ENCODE measurements at places on chromosomes 13 and 19.

- DNase-seq: no peak
Measured at GRCh38 chr13:46468570-46469463, 81.8 kb upstream of the RUBCNL start.

- no peak for DNase-seq
Measured at GRCh38 chr13:34044660-34045080, 226.7 kb downstream of the RFC3 start.

DNA sequence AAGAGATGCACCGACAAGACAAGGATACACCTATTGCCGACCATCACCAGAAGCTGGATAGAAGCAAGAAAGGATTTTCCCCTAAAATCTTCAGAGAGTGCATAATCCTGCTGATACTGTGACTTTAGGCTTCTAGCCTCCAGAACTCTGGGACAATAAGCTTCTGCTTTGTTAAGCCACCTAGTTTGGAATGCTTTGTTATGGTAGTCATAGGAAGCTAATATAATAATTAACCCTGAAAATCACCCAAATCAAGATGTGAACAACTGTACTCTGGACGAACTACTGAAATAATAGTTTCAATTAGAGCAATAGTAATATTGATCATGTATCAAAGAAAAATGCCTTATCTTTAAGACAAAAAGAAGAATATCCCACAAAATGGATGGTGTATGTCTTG is 524.6 kb downstream of the EFNB2 start:
- DNase-seq: no peak

DNA sequence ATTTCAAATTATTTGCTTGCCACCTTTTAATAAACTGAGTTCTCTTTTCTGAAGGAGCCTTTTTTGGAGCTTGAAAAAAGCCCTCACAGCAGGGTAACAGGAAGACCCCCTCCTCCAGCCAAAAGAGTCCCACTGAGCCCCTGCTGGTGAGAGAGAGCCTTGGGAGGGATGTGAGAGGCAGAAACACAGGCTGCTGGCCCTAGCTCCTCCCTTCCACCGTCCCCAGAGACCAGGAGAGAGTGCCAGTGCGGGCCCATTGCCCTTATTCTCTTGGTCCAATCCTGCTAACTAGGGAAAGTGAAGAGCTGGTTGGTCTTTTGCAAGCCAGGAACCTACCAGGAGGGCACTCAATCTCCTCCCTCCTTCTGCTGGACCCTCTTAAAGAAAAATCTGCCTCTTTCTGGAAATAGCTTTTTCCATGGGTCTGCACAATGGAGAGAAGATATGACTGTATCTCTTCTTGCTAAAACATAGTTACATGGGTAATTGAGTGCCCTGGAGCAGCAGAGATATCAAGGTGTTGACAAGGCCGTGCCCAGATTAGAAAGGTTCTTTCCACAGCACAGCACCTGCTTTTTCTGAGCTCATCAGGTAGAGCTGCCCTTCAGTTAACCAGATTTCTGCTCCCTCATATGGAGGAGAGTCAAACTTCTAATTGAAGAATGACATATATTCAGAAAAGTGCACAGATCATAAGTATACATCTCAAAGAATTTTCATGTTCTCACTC is 113.9 kb downstream of the LRCH1 start:
- DNase-seq: no peak

GRCh38 chr19:18292462-18292809 is 11.0 kb upstream of the JUND start:
- no peak for DNase-seq

DNA sequence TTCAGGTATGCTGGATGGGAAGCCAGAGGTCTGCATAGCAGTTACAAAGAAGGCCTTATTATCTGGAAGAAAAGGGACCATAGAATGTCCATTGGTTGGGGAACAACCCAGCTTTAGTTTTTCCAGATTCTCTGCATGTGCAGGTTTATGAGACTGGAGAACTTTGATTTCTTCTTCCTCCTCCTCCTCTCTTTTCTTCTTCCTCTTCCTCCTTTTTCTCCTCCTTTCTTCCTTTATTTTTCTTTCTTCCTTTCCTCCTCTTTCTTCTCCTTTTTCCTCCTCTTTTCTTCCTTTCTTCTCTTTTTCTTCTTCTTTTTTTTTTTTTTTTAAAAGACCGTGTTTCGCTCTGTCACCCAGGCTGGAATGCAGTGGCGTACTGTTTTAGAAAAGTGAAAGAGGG is 30.9 kb downstream of the EPN1 start:
- no peak for DNase-seq

- DNase-seq: peak; percentile 54
Measured at GRCh38 chr19:10209315-10209714, 14.6 kb upstream of the DNMT1 start.

DNA sequence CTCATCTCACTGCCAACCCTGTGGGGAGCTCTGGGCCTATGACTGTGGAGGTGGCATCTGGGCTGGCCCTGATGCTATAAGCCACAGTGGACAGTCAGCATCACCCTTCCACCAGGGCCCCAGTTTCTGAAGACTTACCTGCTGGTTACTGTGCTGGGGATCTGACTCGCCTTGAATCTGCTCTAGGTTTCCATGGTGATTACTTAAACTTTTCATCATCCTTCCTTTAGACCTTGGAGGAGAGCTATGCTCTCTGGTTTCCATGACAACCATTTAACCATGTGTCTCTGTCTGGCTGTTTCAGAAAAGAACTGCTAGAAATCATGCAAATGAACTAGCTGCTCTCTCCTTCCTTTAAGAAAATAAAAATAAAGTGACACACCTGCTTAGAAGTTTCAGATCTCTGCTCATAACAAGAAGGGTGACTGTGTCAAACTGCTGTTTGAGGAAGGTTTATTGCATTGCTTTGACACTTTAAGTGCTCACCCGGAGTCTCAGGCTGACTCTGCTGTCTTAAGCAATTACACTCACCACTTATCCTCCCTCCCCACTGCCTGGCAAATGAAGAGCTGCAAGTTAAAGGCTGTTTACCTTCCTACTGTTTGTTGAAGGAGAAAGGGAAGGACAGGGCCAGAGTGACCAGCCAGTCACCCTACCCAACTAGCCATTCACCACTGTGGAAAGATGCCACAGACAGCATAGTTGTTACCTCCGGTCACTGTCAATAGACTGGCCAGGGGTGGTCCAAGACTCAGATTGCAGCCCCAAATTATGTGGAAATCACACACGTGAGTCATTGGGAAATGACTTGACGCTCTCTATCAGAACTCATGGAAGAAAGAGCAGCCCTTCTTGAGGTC is 87.6 kb downstream of the HSPH1 start:
- no peak for DNase-seq

DNA sequence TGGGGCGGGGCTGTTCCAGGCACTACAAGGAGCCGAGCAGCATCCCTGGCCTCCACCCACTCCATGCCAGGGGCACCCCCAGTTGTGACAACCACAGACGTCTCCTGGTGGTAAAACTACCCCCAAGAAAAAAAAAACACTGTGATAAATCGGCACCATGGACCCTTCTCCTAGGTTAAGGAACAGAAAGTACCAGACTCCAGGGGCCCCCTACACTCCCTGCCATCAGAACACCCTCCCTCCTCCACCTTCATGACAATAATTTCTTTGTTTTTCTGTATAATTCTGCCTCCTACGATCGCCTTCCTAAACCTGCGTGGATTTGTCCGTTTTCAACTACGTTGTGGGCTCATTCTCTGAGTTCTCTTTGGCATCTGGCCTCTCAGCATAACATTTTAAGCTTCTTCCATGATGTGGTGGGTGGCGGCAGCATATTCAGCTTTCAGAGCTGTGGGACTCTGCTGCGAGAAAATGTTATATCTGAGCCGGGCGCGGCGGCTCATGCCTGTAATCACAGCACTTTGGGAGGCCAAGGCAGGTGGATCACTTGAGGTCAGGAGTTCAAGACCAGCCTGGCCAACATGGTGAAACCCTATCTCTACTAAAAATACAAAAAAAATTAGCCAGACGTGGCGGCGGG is 8.6 kb downstream of the TLE2 start:
- no peak for DNase-seq

DNA sequence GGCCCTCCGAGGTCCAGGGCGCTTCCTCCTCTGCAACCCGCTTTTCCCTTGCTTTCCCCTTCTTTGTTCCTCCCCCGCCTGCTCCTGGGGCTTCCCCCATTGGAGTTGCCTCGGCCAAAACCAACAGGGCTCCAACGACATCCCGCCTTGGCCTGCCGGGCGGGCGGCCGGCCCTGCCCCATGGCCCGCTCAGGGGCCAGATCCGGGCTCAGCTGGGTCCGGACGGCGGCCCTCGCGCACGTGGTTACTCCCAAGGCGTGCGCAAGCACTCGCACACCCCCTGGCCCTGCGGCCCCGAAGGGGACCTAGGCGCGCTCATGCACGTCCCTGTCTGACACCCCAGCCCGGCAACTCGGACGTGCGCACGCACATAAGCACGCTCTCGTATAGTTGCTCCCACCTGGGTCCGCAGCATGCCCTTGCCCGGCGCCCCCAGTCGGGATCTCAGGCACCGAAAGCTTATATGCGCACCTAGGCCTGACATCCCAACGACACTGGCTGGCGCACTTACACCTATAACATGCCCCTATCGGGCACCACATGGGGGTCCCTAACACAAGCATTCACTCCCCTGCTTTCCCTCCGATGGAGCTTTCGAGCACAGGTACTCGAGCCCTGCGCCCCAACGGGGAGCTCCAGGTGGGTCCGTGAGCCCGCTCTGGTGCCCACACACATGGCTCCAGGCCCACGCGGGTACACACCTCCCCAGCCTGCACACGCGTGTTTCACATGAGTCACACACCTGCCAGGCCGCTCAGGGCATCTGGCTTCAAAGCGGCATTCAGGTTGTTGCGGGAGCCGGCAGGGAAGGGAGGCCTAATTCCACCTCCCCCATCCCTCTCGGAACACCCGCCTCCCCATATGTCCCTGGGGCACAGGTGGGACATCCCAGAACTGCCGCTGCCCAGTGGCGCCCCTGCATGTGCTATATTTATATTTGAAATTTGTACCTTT is 15.0 kb downstream of the NFIX start:
- DNase-seq: no peak

DNA sequence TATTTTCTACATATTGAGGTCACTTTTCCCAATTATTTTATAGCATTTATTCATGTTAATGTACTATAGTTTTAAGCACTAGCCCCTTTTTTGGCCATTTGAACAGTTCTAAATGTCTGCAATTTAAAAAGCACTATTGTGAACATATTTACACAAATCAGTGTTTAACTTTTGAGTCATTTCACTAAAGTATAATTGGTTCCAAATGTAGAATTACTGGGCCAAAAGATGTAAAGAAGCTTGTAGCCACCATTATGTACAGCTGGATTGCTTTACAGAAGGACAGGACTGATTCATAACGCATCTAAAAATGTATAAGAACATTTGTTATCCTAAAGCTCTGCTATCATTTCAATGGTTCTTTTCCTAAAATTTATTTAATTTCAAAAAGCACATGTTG is 16.6 kb upstream of the ATP12A start:
- DNase-seq: no peak

GRCh38 chr19:32550666-32551065 is 30.3 kb upstream of the PDCD5 start:
- DNase-seq: no peak

GRCh38 chr13:91546900-91547299 is 148.5 kb downstream of the GPC5 start:
- no peak for DNase-seq

- no peak for DNase-seq
Measured at GRCh38 chr13:110376120-110376519, 69.0 kb downstream of the COL4A2 start.

DNA sequence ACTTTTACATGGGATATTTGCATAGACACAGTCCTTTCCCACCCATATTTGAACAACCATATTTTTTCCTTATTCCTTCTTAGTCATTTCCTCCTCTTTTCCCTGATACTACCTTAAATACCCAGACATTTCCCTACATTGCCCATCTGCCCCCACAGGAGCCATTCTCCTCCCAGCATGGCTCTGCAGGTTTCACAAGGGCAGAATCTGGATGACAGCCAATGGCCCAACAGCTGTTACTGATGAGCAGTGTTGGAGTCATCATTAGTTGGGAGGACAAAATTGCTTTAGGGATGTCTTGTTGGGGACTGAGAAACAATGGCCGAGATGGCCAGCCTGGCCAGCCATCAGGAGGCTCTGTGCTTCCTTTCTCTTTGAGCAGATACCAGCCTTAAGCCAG is 209.5 kb downstream of the KLF5 start:
- no peak for DNase-seq

- DNase-seq: no peak
Measured at GRCh38 chr19:42185277-42185676, 32.2 kb downstream of the DEDD2 start.

- DNase-seq: no peak
Measured at GRCh38 chr19:572743-573518, 535 bp downstream of the BSG start.

GRCh38 chr13:30718661-30719524 is 16.4 kb upstream of the ALOX5AP start:
- no peak for DNase-seq

DNA sequence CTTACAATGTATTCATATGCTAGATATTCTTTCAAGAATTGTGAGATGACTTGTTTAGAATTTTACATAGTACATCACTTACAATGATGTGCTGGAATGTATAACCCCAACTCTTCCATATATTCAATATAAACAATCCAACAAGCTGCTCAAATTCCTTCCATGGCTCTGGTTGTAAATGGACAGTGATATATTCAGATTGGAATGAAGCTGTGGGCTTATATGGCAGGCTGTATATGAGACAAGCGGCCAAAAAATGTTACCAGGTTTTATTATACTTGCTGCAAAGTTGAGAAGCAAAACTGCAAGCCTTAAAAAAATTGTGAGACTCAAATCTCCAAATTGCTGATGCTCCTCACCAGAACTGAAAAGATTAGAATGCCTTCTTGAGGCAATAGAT is 83.6 kb upstream of the KLF12 start:
- no peak for DNase-seq

DNA sequence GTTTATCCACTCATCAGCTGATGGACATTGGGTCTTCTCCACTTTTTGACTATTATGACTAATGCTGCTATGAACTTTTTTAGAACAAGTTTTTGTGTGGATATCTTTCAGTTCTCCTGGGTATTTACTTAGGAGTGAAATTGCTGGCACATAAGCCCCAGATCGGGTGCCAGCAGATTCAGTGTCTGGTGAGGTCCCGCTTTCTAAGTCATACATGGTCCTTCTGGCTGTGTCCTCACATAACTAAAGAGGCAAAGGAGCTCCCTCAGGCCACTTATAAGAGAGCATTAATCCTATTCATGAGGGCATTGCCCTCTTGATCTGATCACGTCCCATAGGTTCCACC is 600 bp upstream of the ZNF226 start:
- DNase-seq: no peak

DNA sequence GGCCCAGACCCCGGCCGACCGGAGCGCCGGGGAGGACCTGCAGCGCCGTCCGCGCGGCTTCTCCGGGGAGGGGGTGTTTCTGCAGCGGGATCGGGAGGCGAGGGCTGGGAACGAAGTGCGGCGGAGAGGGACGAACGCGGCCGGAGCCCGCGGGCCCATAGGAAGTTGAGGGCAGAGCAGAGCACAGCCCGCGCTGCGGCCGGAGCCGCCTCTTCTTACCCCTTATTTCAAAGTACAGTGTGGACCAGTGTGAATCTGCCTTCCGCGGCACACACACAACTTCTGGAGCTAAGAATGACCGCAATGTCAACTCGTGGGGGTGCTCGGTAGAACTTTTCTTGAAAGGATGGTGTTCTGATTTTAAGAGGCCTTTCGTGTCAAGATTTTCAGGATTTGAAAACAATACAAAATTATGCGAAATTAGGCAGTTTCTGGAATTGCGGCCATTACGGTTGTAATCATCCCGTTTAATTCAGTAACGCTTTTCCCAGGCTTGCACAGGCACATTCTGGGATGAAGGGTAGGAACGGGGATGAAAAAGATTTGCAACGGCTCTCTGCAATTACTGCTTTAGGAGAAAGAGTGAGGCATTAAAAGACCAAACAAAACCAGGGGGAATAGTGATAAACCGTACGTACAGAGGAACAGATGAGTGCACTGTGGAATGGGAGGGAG is 821 bp downstream of the TDRD3 start:
- DNase-seq: no peak

Measured in bone marrow (tissue), 2 donors.